DMS53 (cell line): ENCODE measurements at places on chromosomes 2 and 18.

- DNase-seq, result no peak
Observed at GRCh38 chr18:25233528-25234321, 118.2 kb downstream of the ZNF521 start.

- no peak for DNase-seq
Observed at GRCh38 chr2:151280271-151280670, 9.2 kb downstream of the NMI start.

GRCh38 chr2:240373289-240373885 is 62.1 kb upstream of the GPC1 start:
- no peak for DNase-seq

DNA sequence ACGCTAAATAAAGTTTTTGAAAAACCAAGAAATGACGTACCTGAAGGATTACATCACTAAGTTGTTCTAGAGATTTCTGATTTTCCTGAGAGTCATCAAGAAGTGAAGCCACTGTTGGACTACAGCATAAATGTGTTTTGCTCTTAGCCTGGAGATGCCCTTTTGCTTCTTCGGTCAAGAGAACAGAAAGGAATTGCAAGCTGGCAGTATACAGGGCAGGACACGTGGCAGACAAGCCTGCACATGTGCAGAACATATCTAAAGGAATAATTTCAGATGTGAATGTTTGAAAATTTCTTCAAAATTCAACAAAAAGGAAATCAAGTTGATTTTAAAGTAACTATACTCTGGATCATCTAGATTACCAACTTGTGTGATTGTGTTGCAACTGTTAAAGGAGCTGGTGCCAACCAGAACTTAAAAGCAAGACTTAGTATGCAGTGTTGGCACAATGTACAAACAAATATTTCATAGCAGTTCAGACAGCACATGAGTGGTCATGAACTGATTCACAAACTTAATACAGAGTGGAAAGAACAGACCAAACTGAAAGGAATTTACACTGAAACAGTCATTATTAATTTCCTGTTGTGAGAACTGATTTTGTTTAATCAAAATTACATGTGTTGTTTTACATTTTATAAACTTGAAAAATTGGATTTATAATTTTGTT is 100.4 kb upstream of the CD226 start:
- DNase-seq, result no peak

- DNase-seq, result no peak
Observed at GRCh38 chr2:33835911-33836310, 236.8 kb upstream of the FAM98A start.

DNA sequence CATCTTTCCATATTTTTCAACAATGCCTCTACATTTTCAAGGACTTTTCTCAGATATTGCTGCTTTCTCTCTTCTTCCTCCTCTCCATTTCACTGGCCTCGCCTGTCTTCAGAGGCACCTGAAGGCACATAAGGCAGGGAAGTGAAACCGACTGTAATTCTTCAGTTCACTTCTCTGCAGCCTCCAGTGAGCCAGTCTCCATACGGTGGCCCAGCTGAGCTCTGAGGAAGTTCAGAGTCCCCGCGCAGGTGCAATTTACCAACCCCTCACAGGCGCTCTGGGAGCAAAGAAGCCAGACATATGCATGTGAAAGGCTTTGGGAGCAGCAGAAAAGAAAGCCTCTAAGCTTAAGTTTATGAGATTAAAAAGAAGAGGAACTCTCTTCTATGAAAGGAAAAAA is 12.4 kb downstream of the KLHL14 start:
- DNase-seq, result no peak

DNA sequence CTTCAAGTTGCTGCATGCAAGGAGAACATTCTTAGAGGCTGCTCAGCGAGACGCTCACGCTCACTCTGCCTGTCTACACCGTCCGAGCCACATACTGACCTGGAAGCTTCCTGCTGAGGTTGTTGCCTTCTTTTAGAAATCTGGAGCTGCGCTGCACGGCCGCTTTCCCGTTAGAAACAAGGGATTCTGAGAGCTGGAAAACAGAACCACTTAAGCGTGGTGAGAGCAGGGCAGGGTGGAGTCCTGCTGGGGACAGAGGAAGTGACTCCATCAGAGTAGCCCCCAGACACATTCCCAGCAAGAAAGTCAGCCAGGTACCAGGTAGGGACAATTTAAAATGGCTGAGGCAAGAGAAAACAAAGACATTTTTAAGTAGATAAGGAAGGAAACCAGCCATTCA is 135.2 kb downstream of the LAMA1 start:
- no peak for DNase-seq

DNA sequence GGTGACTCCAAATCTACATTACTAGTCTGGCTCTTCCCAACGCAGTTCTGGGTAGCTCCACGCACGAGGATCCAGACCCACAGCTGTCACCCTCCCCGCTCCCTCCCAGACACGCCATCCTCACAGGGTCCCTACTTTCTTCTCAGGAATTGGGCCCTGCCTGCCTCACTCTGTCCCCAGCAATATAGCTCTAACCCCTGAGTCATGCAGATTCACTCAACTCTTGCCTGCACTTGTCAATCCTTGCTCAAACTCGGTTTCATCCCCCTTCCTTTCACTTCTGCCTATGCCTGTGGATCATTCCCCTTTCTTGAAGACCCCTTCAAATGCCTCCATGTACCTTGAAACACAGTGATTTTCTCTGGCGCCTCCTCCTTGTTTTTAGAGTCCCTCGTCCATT is 5.0 kb downstream of the ST8SIA5 start:
- no peak for DNase-seq

GRCh38 chr2:105611811-105612424 is 132.8 kb upstream of the NCK2 start:
- DNase-seq, result peak; percentile 36

DNA sequence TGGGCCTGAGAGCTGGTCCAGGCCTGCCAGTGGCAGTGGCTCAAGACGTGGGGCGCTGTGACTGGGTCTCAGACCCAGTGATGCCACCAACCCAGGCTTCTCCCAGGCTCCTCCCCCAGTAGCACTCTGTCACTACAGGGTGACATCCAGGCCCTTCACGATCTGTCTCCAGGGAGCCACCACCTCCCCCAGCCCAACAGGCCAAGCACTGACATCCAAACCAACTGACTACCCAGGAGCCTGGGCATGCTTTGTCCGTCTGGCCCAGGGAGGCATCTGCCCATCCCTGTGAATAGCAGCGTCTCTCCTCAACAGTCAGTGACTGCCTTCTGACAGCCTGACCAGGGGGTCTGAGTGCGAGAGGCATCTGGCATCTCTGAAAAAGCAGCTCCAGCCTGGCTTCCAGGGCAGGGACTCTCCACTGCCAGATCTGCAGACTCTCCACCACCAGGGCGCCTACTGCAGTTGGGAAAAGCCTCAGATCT is 13.0 kb downstream of the TEX44 start:
- peak; percentile 59 for DNase-seq

DNA sequence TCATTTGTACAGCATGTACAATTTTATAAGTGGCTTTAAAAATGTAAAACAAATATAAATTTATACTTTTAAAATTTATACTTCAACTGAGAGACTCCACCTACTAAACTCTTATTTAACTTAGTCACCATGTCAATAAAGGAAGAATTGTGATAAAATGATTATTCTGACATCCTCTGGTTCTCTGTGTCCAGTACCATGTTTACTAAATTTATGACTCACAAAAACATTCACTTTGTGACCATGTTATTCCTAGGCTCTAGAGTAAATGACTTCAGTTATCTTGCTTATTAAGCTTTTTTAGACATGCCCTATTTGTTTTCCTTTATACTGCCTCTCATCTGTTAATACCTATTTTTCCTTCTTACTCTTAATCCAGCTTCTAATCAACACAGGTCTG is 959.6 kb upstream of the SLC39A10 start:
- peak; percentile 50 for DNase-seq

- DNase-seq, result peak; percentile 33
Observed at GRCh38 chr2:169768262-169768995, 30.2 kb upstream of the SSB start.

GRCh38 chr2:75523313-75524275 is 37.1 kb downstream of the EVA1A start:
- peak; percentile 48 for DNase-seq

DNA sequence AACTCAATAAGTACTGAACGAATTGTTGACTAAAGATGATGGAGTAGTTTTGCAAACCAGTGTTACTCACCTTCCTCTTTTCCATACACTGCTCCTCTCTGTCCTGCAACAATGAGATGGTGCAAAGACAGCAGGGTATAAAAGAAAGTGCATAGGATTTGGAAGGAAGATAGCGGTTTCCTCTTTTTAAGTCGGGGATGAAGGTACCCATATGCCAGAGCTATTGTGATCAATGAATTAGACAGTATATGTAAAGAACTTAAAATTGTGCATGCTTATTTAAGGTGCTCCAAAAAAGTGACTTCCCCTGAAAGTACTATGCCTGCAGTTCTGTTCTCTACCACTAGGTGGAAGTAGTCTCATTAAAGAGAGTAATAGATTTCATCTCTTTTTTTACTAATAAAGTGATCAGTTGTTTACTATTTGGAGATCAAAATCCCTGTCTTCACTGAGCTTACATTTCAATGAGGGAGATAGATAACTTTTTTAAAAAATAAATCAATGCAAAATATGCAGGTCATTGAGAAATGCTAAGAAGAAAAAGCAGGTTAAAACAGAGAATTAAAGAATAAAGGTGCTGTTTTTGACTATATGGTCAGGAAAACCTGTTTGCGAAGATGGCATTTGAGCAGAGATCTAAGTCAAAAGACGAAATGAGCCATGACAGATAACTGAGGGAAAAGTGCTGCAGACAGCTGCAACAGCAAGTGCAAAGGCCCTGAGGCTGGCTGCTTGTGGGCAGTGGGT is 339.7 kb upstream of the SLC14A2 start:
- peak; percentile 79 for DNase-seq

DNA sequence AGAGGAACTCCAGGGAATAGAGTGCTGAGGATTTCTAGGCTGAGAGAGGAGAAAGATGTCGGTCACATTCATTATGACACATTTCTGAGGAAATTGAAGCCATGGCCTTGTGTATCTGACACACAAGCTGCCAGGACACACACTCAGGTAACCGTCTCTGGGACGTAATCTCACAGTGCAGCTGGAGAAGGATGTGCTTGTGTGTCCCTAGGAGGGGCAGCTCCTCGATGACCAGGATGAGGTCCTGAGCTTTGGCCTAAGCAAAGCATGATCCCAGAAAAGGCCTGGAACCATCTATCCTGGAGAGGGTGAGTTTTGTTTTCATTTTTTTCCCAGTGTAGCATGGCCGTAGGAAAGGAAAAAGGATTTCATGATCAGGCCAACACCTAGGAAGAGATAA is 102.2 kb downstream of the CAPN13 start:
- DNase-seq, result no peak

DNA sequence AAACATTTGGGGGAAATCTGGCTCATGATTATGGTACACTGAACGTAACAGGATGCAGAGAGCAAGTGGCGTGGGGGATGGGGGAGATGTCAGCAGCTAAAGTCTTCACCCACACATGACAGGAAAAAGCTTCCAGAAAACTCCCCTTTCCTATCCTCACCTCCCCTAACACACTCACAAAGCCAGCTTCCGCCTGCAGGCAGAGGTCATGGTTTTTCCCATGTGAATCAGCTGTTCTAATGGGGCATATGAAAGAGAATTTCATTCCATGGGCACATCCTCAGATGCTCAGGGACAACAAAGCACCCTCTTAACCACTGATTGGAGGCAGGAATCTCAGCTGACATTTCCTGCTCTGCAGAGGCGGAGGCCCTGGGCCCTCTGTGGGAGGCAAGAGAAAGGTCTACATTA is 129.1 kb downstream of the TSN start:
- DNase-seq, result no peak

- DNase-seq, result no peak
Observed at GRCh38 chr2:34736482-34736881, 1137.4 kb upstream of the FAM98A start.

DNA sequence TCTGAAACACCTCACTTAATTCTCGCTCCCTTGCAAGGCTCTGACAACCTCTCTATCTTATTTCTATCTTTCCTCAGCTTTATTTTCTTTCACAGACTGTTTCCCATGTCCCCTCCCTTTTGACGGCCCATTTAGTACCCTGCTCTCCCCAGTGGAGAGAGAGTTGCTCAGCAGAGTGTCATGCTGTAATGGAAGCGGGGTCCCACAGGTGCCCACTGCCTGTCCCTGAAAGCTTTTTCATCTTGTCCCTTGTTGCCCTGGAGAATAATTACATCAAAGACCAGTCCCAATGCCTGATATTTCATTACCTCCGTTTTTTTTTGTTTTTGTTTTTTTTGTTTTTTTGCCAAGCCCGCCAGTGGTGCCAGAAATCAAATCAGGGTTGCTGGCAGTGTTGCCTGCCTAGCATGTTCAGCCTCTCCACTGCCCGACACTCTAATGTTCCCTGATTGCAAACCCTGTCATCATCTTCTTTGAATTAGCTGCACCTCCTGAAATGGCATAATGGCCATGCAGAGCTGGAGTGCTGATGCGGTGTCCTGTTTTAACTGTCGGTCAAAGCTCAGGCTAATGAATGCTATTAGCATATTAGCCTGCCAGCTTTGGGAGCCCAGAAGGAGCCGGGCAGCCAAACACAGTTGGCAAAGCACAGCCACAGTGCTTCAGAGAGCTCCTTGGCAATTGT is 71.2 kb upstream of the CAVIN2 start:
- no peak for DNase-seq

- DNase-seq, result peak; percentile 70
Observed at GRCh38 chr2:58427572-58428095, 186.5 kb upstream of the FANCL start.

DNA sequence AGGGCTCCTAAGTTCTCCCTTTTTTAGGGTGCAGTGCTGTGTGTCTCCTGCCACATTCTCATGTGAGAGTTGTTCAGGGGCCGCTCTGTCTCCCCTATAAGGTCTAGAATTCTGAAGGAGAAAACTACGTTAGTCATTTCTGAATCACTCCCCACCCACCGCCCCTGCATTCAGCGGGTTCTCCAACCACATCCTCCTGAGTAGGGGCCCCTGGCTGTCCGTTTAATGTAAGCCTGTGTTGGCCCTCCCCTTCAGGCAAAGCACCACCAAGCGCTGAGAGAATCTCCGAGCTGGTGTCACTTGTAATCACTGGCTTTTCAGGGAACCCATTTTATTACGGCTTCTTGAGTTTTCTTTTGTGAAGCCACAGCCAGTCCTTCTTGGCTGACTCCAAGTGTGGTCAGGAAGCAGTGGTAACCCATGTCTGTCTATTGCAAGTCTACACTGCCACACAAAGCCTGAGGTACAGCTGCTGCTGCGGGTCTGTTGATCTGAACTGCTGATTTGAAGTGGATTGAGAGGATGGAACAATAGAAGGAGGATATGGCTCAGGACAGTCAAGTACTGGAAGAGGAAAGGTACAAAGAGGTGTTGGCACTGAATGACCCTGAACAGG is 16.9 kb downstream of the LCT start:
- peak; percentile 51 for DNase-seq

- no peak for DNase-seq
Observed at GRCh38 chr18:23816740-23817139, 127.5 kb downstream of the LAMA3 start.

DNA sequence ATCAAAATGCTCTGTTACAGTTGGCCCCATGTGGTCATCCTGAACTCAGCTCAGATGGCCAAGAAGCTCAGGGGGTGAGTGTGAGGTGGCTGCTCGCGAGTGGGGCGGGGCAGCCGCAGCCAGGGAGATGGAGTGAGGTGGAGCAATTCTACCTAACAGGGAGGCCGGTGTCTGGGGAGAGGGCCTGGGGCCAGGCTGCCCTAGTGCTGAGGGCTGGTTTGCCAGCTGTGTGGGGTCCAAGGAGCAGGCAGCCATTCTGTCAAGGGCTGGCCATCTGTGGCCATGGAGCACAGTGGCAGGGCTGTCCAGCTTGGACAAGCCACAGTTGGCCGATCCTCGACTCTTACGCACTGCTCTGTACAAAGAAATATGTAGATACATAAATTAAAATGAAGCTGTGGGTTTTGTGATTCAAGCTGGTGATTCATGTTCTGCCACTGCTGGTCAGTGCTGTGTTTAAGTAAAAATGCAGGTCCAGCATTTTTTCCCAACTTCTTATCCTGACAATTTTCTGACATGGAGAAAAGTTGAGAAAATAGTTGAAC is 82.1 kb downstream of the HS6ST1 start:
- no peak for DNase-seq
